Activated naive CD8-positive, alpha-beta T cell treated with anti-CD3 and anti-CD28 coated beads for 36 hours (primary cell): ENCODE measurements at places on chromosomes 5 and 9.

DNA sequence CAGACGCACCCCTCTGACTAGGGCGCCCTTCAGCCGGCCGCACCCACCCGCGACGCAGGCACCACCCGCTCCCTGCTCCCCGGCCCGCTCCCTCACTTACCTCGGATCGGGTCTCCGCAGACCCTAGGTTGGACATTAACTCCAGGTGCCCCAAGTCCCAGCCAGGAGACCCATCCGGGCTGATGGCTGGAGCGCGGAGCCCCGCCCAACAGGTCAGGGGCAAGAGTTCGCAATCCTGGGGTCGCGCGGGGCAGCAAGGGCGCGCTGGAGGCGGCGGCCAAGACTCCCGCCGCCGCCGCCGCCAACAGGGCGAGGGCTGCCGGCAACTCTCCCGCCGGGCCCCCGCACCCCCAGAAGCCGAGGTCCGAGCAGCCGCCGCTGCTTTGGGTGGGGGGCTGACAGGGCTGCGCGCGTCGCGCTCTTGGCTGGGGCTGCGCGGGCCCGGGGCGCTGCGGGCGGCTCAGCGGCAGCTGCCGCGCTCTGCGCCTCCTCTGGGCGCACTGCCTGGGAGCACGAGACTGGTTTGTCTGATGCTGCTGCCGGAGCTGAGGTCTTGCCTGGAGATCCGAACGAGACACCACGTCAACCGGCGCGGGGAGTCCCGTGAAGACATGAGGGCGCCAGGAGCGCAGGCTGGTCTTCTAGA lies at the start of gene GDNF:
Gene GDNF, minus strand, starts transcription at position 635 of the 646 bp plus-strand sequence. CDS start 5,245 bp downstream, outside the sequence.
- no peak for DNase-seq

GRCh38 chr9:106649664-106650063 lies 213.3 kb upstream of the ZNF462 start:
- DNase-seq, result no peak

DNA sequence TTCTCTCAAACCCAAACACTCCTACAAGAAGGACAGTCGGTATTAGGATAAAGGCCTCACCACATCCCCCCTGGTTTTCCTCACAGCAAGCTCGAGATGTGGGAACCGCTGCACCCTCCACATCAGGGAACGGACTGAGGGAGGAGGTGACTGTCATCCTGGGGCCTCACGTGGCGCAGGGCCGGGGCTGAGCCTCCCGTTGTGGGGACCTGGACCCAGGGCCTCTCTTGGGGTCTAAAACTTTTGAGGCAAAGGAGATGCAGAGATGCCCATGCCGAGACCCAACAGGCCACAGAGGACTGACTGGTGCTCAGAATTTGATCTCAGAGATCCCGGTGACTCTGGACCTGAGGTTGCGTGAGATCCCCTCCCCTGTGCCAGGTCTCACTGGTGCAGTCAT lies 72.7 kb downstream of the MRPL36 start:
- DNase-seq, result no peak

DNA sequence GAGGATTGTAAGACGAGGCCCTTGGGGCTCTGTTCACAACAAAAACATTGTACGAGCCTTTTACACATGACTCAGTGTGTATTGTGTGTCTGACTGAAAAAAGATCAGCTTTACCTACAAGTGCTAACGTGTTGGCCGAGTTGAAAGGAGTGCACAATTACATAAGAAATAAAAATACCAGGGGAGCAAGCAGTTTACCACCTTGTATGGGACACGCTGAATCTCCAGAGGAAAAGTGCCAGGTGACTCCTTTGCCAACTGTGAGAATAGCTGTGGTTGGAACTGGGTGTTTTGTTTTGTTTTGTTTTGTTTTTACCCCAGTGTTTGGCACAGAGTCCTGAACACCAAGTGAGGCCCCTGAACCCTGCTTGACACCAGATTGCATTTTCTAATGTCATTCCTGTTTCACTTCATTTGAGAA lies 32.8 kb upstream of the ZSWIM6 start:
- DNase-seq, result no peak

- DNase-seq, result no peak
Observed at GRCh38 chr5:171913987-171914273, 92.5 kb downstream of the FBXW11 start.

- no peak for DNase-seq
Observed at GRCh38 chr9:6686396-6686795, 40.9 kb upstream of the GLDC start.

- no peak for DNase-seq
Observed at GRCh38 chr5:124259017-124259416, 487.4 kb downstream of the ZNF608 start.

GRCh38 chr5:73272351-73272750 lies 99.4 kb downstream of the TMEM174 start:
- no peak for DNase-seq

GRCh38 chr9:128096616-128097536 lies 28.8 kb downstream of the SLC25A25 start:
- no peak for DNase-seq

- no peak for DNase-seq
Observed at GRCh38 chr9:104869811-104870210, 58.1 kb downstream of the ABCA1 start.

DNA sequence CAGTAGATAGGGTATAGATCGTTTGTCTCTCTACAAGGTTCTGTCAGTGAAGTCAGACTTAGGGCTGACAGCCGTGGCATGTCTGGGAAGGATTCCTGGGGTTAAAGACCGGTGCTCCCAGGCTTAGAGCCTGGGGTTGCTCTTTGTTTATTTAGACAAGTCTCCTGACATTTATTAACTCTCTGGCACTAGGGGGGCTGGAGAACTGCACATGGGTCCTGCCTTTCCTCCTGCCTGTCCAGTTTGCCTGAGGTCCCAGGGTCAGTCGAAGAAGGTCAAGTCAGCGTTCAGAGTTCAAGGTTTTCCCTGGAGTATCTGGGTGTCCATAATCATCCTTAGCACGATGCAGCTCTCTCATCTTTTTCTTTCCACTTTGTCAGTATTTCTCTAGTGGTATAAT lies 5.6 kb downstream of the EGFLAM start:
- DNase-seq, result no peak

DNA sequence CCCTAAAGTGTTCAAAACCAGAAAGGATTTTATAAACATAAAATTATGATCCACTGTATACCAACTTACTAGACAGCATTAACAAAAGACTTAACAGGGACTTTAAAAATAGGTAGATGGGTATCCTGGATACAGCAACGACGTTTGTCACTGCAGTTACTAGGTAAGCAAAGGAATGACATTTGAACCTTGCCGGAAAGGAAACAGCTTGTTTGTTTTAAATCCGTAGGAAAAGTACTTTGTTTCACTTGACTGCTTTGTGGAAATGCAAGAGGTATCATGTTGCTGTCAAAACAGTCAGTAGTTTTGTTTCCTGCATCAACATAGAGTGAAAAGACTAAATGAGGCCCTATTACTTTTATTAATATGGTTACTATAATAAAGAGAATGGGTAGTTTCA lies 122.9 kb downstream of the CDC42SE2 start:
- no peak for DNase-seq

GRCh38 chr9:13970018-13970417 lies 343.9 kb downstream of the NFIB start:
- DNase-seq, result no peak

- DNase-seq, result no peak
Observed at GRCh38 chr5:143200781-143201398, 202.6 kb downstream of the NR3C1 start.

- no peak for DNase-seq
Observed at GRCh38 chr5:134975078-134975715, 7.5 kb downstream of the CATSPER3 start.

- DNase-seq, result no peak
Observed at GRCh38 chr5:78653681-78654366, 5.3 kb upstream of the LHFPL2 start.

GRCh38 chr9:114205171-114206015 lies 50.1 kb downstream of the COL27A1 start:
- no peak for DNase-seq

DNA sequence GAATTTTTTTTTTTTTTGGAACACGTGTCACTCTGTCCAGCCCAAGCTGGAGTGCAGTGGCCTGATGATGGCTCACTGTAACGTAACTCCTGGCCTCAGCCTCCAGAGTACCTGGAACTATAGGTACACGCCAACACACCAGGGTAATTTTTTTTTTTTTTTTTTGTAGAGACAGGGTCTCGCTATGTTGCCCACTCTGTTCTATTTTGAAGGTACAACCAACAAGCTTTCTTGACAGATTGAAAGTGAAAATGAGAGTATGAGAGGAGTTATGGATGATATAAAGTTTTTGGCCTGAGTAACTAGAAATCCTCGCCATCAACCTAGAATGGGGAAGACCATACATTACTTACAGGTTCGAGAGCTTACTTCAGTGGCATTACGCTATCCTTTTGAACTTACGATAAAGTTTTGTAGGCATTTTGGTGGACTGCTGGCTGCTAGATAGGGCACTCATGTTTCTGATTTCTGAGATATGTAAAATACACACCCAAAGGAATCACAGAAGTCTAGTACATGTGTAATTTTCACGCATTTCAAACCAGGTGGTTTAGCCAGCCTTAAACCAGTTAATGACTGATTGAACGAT lies 806 bp upstream of the CDC42SE2 start:
- DNase-seq, result no peak

GRCh38 chr5:96330530-96331140 lies 102.4 kb downstream of the PCSK1 start:
- DNase-seq, result no peak

DNA sequence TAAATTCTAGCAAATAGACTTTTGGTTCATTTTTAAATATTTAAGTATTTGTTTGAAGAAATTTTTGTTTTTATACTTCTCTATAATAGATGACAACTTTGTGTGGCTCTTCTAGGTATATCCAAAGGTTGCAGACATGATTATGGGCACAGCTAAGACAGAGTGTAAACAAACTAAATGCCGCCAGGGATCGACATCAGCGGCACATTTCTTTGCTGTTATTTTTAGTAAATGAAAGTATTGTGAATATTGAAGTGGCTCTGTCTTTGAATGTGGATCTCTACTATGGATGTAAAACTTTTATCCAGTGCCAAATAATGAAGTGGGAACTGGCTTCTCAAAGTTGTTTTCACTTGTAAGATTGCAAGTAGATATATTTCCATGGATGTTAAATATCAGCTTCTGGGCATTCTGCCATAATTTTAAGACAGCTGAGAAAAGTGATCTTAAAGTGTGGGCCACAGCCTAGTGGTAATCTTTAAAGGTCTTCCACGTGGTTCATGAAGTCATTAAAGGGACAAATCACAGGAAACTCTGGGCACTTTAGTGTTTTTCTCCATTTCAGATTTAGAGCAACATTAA lies 589.9 kb downstream of the ZNF608 start:
- no peak for DNase-seq

- no peak for DNase-seq
Observed at GRCh38 chr5:65625743-65626142, 916 bp downstream of the SHLD3 start.

DNA sequence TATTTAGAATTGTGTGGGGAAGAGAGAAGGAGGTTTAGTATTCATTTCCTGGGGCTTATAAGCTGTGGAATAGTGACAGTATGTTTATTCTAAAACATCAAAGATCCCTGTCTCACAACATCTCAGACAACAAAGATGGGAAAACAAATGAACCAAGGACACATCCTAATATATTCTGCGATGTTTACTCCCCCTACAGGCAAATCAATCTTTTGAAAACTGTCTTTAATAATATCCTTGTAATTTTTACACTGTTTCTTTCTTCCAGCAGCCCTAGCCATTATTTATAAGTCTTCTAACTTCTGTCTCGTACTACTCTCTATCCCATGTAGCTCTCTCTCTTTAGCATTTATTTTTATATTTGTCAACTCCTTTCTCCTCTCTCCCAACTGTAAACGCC lies 33.5 kb upstream of the TMEM252 start:
- DNase-seq, result no peak

DNA sequence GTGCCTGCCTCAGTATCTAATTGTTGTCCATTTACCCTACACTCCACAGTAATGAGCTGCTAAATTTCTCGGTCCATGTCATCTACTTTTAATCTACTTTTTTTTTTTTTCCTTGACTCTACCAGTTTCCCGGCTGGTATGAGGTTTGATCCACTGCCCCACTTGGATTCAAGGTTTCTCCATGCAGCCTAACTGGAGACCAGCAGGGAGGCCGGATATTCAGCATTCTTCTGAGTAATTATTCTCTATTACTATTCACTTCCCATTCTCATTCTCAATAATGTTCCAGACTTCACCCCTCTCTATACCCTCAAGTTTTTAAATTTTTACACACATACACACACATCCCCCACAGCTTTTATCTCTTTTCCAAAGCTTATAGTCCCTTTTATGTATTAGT lies 51.0 kb upstream of the SUSD1 start:
- DNase-seq, result no peak

GRCh38 chr9:126781186-126782052 lies 23.4 kb upstream of the ZBTB43 start:
- DNase-seq, result peak; percentile 71

- peak; percentile 8 for DNase-seq
Observed at GRCh38 chr5:132776131-132776937, 705 bp downstream of the SEPTIN8 start.

- no peak for DNase-seq
Observed at GRCh38 chr9:107513464-107514100, 24.0 kb upstream of the KLF4 start.

DNA sequence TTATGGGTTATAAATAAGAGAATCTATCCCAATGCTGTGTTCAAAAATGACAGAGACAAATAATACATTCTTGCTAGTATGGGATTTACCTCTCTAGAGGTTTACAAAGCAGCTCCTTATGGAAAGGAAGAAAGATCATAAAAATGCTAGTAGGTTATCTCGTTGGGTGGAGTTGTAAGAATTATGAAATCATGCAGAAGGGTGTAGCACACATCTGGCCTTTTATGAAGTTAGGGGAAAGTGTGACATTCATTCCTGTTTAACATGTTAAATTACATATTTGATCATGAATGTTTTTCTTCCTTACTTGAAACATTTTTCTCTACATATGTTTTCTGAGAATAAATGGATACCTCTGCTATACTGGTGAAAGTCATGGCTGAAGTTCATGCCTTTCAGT lies 414.2 kb downstream of the SH3GL2 start:
- no peak for DNase-seq

GRCh38 chr5:8710426-8710930 lies 835.4 kb downstream of the SEMA5A start:
- DNase-seq, result no peak

- DNase-seq, result no peak
Observed at GRCh38 chr5:180324601-180324950, 28.6 kb downstream of the GFPT2 start.
